ENCODE measurements at places on chromosomes 5 and 9. TPM values are rescaled to one million over a fixed set of nuclear protein-coding genes. Genes with fewer than 3 reads are reported as not detected.

TRMT10B gene
- 4.1 TPM for total RNA-seq

ROPN1L gene
- 0.29 TPM for total RNA-seq

ANKRD18A gene
- total RNA-seq = 7.0 TPM

DBH gene
- not detected for total RNA-seq

SYNPO gene
- 3.3 TPM for total RNA-seq

Measured in smooth muscle cell of trachea (primary cell).